ENCODE measurements at places on chromosomes 7 and 10.

DNA sequence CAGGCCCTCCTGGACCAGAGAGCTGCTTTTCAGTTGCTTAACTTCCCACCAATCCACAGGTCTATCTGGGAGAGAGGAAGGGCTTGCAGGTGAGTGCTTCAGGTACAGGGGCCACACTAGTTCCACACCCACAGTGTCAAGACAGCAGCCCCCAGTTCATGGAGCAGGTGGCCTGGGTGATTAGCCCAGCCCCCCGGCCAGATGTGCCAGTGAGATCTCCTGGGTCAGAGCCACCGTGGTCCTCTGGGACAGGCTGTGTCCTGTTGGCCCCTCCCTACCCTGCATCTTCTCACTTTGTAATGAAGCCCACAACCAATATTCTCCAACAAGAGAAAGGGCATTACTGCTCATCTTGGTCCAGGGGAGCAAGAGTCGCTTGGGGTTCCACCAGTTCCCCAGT is 30.6 kb downstream of the DRGX start:
- no peak for DNase-seq

DNA sequence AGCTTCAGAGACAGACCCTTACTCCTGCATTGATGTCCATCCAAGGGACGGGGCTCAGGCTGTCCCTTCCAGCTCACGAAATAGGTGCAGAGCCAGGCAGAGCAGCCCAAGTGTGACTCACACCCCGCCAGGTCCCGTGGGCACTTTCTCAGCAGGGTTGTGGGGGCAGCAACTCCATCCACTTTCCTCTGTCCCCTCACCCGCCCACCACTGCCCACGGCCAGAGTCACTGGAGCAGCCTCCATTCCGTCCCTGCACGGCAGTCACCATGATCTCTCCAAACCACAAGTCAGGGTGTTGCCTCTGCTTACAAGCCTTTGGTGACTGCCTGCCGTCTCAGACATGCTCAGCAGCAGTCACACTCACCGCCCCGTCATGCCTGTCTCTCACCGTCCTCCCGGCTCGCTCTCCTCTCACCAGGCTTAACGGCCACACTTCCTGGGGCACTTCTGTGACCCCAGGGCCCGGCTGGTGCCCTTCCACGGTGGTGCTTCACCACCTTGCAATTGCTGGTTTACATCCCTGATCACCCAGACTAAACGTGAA is 39.3 kb downstream of the CALML3 start:
- DNase-seq: no peak

DNA sequence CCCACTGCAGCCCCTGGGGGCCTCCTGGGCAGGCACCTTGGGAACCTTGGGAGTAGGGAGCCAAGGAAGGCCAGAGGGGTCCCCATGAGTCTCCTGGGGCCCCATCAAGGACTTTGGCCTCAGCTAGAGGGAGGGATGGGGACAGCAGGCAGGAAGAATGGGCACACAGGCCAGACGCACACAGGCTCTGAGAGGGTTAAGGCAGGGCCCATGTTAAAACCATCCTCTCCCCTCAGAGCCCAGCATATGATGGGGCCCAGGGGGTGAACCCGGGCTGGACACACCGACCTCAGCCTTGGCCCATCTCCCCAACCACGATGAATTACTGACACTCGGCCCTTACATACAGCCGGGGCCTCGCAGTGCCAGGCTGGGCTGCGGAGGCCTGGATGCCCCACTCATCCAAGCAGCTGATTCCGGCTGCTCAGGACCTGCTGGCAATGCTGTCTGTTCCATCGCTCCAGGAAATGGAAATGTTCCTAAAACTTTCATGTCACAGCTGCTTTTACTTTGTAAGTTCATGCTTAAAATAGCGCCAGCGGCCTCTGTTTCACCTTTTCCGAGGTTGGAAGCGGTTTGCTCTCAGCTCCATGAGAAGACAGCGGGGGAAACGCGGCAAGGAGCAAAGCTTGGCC is 17.3 kb upstream of the INPP5A start:
- no peak for DNase-seq

- DNase-seq: no peak
These were observed 242.8 kb upstream of the SP4 start for GRCh38 chr7:21184942-21185652.

DNA sequence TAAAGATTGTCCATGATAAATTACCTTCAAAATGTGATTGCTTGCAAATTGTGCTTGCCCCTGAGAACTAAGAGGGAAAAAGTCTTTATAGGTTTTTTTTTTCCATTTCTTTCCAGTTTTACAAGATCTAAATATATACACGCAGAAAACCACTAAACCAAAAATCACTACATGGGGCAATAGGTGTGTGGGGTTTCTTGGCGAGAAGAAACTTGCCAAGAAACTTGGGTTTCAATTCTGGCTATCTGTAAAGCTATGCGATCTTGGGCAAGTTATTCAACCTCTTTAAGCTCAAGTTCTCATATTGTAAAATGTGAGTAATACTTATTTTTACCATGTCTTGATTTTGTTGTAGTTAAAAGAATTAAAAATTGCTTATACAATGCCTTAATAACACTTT is 17.0 kb downstream of the CUBN start:
- no peak for DNase-seq

GRCh38 chr10:29857843-29858701 is 201.3 kb downstream of the JCAD start:
- DNase-seq: no peak

DNA sequence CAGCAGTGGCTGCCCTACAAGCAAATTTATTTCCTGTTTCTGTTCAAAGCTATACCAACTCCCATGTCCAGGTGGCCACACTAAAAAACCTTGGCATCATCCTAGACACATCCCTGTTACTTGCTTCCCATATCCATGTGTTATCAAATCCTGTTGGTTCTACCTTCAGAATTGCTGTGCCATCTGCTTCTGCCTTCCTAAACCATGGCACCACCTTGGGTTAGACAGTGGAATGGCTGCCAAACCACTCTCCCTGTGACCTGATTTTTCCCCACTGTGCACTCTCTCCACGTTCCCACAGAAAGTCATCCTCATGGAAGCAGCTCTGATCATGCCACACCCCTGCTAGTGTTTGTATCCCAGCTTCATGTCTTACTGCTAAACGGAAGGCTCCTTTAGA is 697.6 kb upstream of the GALNT17 start:
- DNase-seq: no peak

DNA sequence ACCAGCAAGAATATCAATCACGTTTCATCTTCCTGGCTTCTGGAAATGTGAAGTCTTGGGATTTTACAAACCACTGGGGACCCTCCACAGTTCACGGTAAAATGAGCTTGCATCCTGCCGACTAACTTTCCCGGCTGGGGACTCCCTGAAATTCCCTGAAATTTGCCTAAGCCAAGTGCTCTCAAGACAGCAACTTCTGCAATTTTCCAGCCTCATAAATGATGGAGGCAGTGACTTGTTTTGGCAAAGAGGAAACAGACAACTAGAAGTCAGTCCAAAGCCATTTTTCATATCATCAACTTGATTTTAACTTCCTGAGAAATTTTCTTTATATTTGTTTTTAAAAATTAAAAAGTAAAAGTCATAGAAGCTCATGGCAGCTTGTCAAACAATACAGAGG is 212.3 kb downstream of the FANK1 start:
- DNase-seq: no peak

DNA sequence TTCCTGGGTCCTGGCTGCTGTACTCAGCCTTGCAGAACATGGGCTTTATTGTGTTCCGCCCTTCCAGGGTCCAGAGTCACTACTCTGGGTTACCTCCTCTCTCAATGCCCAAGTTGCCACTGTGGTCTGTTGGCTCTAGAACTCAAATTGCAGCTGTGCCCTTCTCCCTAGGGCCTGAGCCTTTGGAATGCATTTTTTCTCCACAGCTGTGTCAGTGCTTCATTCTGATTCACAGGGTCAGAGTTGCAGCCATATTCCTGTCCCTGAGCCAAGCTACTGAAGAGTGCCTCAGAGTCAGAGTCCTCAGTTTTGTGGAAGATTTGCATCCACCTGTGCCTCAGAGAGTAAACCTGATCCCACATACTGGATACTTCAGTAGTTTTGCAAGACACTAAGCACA is 167.5 kb downstream of the ITGB1 start:
- DNase-seq: no peak

DNA sequence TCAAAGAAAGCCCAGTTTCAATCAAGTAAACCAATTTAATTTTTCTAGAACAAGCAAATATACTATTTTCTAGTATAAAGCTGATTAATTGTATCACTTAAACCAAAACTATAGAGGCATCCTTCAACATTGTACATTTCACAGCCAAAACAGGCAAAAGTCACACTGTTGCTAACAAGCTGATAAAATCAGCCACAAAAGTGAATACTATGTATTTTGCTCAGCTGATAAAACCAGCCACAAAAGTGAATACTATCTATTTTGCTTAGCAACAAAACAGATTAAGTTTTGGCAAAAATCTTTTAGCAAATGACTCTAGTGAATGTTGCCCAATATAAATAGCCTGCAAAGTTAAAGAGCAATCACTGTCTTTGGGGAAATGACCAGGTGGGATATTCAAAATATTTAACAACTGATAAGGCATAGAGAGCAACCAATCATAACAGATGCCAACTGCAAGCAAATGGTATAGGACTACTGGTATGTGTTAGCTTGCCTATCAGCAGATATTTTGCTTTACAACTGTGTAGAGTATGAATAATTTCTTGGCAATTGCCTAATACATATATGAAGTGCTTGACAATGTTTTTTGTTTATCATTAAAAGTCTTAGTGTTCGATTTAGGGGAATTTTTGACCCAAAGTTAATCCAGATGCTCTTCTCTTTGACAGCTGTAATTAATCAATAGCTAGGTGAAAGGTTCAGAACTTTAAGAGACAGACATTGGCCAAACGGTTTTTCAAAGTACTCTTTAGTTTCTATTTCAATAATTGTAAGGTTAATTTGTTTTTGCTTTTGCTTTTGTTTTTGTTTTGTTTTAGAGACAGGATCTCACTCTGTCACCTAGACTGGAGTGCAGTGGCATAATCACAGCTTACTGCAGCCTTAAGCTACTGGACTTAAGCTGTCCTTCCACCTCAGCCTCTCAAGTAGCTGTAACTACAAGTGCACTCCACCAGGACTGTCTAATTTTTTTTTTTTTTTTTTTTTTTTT is 44.4 kb upstream of the SP4 start:
- DNase-seq: no peak

DNA sequence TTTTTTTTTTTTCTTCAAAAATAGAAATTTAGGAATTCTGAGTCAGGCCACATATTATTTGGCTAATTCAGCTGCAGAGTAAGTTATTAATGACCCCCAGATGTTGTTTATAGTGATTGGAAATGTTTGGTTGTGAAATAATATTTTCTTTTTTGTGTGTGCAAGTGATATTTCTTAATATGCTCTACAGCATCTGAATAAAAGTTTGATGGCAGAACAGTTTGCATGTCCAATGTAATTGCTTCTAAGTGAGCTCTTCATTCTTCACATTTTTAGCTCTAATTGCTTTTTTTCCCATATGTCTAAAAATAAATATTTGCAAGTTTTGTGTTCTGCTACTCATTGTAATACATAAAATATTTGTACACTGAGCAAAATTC is 116.0 kb downstream of the ARID5B start:
- no peak for DNase-seq

- no peak for DNase-seq
These were observed 22.1 kb upstream of the OPN4 start for GRCh38 chr10:86632009-86632800.

GRCh38 chr7:106110885-106111654 is 1.0 kb downstream of the SYPL1 start:
- DNase-seq: no peak

- DNase-seq: no peak
These were observed 27.5 kb downstream of the DPCD start for GRCh38 chr10:101615525-101616116.

- no peak for DNase-seq
These were observed 12.5 kb downstream of the DYNC2I1 start for GRCh38 chr7:158868764-158869410.

DNA sequence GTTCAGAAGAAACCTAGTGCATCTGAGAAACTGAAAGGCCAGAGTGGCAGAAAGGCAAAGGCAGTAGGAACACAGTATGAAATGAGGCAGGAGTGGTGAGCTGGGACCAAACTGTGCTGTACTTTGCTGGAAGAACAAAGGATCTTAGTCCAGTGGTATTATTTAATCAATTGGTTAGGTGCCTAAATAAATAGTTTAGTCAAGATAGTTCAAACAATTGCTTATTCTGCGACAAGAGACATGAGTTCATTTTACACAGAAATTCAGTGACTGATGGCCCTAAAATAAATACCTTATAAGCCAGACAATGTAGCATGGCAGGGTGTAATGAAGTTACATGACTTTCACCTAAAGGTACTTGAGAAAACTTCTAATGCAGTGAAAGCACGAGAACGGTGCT is 181.8 kb upstream of the LRRN3 start:
- DNase-seq: no peak

- DNase-seq: no peak
These were observed 1.5 kb downstream of the UNC5B start for GRCh38 chr10:71213761-71214440.

GRCh38 chr7:111735661-111736551 is 173.6 kb upstream of the IMMP2L start:
- peak; percentile 35 for DNase-seq

DNA sequence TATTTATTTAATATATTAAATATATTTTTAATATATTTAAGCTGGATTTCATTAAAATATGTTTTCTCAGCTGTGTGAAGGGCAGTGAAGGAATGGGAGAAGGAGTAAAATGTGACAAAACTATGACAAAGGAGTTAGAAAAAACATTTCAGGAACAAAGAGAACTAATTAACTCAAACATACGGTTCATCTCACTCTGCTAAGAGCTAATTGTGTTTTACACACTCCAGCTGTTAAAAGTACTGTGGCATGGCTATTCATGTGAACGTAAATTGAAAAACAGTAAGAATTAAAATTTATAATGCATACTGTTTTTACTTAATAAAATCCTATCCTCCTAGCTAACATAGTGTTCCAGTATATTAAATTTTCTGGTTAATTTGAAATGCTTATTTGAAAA is 262.5 kb upstream of the GNAI1 start:
- DNase-seq: no peak

DNA sequence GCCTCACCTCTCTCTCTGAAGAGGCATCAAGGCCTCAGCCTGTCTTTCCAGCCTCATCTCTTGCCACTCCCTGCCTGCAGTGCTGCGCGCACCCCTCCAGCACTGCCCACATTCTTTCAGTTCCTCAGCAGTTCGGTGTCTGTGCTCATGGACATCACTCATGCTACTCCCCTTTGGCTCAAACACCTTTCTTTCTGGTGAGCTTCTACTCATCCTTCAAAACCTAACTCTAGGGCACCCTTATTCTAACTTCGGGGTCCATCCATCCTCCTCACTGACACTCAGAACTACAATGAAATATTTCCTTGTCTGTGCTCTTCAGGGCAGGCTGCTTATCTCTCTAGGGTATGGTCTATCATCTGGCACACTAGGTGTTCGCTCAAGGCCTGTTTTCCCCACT is 169.9 kb upstream of the BMPER start:
- DNase-seq: no peak

- DNase-seq: no peak
These were observed 110.3 kb downstream of the GAD2 start for GRCh38 chr10:26326851-26327250.

- DNase-seq: no peak
These were observed 222.9 kb downstream of the GLRX3 start for GRCh38 chr10:130358981-130359650.

- DNase-seq: no peak
These were observed 1094.1 kb downstream of the DNAJB9 start for GRCh38 chr7:109663806-109664205.

Measured in stimulated activated CD4-positive, alpha-beta T cell treated with anti-CD3 and anti-CD28 coated beads, Interleukin-1b, Interleukin-23, amount 100 ng/mL, for 1 hour (primary cell).